ENCODE measurements at places on chromosomes 6 and 20. TPM values are rescaled to one million over a fixed set of nuclear protein-coding genes. Genes with fewer than 3 reads are reported as not detected.

Gene CCN6
- total RNA-seq = not detected

DNA sequence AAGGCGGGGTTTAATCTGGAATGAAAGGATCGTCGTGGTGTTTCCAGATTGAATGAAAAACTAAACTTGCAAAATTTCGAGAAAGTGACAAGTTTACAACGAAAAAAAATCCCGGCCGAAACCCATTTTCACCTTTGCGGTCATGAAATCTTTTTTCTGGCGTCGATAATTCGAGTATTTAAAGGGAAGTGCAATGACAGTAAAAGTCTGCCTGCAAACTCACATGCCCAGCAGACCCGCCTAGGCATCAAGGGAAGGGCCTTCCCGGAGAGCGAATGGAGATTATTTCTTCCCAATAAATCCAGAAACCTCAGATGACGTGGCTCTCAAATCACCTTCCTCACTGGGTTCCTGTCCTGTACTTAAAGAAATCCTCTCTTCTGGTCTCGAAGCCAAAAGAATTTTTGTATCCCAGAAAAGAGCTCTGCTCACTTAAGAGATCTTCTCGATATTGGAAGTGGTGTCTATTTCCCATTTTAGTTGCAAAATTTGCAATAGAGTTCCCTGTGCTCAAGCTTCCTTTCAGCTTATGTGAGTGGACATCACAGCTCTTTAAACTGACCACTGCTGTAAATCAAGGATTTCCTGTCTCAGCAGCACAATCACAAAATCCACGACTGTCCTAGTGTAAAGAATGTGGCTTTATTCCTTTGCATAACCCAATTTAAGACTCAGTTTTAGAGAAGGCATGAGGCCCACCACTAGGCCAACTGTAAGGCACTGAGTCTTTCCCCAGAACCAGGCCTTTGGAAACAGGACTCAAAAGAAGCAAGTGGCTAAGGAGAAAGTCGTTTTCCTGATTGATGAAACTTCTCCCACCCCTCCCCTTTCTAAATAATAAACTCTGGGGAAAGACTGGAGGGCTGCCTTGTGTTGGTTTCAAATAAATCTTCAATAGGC lies 3.9 kb downstream of the OLIG3 start:
- DNase-seq = peak; percentile 30

DNA sequence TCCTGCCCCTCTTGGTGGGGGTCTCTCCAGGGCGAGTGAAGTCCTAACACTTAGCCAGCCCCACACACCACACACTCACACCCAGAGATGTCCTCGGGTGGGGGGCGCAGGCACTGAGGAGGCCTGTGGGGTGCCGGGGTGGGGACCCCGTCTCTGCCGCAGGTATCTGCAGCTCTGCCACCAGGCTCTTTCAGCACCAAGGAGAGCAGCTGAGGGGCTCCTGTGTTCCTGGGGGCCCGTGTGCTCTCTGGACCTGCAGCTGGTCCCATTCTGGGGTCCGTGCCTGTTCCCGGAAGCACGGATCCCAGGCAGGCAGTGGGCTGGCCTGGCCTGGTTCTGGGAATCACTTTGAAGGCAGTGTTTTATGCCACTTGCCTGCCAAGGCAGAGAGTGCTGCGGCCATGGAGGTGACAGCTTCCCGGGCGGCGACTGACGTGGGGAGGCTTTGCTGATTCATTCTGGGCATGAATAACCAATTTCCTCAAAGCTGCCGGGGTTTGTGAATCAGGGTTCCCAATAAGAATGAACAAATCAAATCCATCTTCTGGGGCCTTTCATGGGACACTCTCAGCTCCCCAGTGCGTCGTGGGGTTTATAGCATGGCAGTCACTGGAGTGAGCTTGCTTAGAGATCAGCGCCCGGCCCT lies 54.4 kb upstream of the SLCO4A1 start:
- peak; percentile 94 for DNase-seq

GRCh38 chr6:137223370-137224131 lies 4.4 kb upstream of the IFNGR1 start:
- no peak for DNase-seq

DNA sequence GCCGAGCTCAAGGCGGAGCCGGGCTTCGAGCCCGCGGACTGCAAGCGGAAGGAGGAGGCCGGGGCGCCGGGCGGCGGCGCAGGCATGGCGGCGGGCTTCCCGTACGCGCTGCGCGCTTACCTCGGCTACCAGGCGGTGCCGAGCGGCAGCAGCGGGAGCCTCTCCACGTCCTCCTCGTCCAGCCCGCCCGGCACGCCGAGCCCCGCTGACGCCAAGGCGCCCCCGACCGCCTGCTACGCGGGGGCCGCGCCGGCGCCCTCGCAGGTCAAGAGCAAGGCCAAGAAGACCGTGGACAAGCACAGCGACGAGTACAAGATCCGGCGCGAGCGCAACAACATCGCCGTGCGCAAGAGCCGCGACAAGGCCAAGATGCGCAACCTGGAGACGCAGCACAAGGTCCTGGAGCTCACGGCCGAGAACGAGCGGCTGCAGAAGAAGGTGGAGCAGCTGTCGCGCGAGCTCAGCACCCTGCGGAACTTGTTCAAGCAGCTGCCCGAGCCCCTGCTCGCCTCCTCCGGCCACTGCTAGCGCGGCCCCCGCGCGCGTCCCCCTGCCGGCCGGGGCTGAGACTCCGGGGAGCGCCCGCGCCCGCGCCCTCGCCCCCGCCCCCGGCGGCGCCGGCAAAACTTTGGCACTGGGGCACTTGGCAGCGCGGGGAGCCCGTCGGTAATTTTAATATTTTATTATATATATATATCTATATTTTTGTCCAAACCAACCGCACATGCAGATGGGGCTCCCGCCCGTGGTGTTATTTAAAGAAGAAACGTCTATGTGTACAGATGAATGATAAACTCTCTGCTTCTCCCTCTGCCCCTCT lies 1.1 kb downstream of the CEBPB start:
- DNase-seq = peak; percentile 90

Gene TXLNB
- total RNA-seq = not detected
